ENCODE measurements at places on chromosomes 12 and 14. TPM values are rescaled to one million over a fixed set of nuclear protein-coding genes. Genes with fewer than 3 reads are reported as not detected.

Gene SIX6
- total RNA-seq, result not detected

Gene PROX2
- not detected for total RNA-seq

GRCh38 chr14:59785629-59786028, 84.9 kb downstream of the RTN1 start:
- DNase-seq, result no peak

GRCh38 chr12:41512497-41512896, 324.4 kb downstream of the PDZRN4 start:
- DNase-seq, result no peak

Gene VPS33A
- 12.3 TPM for total RNA-seq

GRCh38 chr14:95006051-95006450, 151.3 kb downstream of the DICER1 start:
- no peak for DNase-seq

Gene KLRF2
- not detected for total RNA-seq

DNA sequence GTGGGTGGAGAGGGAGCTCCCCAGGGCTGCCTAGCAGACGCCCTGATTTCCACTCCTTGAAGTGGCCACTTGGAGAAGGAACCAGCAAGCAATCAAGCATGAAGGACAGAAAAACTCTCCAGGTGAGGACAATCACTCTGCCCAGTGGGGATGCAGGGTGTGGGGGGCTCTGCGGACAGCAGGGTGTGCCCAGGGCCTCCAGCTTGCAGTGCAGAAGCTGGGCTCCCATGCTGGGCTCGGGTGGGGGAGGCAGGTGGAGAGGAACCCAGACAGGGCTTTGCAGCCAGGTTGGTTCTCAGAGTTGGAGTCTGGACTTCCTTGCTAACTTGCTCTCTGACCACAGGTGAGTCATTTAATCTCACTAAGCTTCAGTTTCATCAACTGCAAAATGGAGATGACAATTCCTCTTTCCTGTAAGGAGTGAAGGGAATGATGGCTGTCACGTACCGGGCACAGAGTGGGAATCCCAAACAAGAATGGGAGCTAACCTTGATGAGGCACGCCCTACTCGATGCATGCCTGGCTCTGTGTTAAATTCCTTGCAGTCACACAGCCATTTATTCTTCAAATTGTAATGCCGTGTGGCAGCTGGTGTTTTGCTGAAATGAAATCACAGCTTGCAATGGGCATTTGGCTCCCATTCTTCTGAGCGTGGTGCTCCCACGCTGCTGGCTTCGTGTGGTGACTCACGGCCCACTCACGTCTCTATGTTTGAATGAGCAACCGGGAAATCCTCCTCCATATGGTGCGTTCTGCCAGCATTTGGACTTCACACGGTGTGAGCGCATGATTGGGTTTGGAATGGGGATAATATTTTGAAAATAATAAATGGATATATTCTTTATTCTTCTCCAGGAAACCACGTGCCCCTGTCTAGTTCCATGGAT, 75.2 kb downstream of the PRIMA1 start:
- DNase-seq, result no peak

DNA sequence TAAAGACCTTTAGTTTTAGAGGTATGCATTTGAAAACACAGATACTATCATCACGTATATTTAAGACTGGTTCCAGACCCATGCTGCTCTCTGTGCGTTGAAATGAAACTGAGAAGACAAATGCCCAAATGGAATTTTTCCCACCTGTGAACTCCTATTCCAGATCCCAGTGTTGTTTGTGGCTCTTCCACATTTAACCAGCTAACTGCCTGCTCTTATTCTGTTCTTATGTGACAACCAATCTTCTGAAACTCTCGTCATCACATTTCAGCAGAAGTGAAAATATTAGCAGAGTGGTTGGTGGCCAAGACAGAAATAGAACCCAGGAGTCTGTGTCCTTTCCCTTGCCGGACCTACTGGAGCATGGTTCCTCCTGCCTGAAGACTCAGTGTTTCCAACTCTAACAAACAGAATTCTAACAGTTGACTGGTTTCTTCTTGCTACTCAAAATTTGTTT, 460.2 kb downstream of the RAD51B start:
- no peak for DNase-seq

DNA sequence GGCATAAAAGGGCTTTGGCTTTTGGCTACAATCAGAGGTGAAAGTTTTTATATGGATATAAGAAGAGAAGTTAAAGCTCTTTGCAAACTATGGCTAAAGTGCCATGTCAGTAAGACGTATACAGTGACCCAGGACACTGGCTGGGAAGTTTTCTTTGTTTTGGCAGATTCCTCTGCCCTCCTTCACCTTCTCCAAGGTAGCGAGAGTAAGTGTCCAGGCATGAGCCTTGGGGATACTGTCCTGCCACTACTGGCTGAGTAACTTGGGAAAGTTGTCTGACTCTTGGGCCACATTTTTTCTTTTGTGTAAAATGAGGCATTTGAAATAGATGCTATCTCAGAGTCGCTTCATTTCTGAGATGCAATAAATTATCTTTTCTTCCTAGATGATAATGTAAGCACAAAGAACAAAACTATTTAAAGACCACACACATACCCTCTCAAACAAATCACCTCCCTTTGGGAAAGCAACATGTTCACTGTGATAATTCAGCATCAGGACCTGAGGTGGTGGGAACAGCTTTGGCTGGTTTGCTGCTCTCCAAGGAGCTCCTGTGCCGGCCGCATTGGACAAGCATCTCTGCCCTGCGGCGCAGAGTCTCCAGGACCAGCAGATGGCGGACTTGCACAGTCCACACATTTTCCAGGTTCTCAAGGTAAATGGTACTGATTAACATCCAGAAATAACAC, 106.3 kb downstream of the PTCSC3 start:
- no peak for DNase-seq

DNA sequence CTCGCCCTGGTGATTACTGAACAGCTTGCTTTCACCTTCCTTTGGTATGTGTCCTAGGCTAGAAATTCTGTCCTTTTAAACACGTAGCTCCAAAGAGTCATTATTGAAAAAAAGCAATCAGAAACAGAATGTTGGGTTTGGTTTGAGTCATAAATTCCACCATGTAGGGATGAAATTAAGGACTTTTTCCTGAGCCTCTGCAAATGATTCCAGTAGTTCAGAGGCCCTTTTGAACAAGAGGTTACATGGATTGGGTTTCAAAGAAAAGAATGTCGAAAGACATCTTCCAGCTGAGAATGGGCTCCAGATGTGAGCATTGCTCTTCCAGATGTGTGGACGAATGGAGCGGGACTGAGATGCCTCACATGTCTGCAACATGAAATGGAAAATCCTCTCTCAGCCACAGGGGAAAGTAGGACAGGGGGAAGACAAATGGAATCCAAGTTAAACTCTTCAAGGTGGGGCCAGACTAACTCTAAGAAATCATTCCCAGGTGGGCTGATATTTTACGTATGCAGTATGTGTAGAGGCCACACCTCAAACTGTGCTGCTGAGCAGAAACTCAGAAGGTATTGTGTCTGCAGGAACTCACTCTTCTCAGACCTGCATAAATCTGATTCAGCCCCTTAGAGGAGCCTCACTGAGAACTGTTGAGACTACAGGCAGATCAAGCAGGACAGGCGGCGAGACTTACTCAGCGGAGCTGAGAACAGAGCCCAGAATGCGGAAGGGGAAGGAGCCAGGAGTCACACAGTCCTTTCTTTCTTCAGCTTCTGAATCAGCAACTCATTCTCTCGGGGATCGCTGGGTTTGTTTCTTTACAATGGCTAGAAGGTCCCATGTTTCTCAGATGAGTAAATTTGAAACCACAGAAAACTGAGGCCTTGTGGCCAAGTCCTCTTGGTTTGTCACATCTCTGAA, 23.3 kb upstream of the EMP1 start:
- DNase-seq, result no peak

DNA sequence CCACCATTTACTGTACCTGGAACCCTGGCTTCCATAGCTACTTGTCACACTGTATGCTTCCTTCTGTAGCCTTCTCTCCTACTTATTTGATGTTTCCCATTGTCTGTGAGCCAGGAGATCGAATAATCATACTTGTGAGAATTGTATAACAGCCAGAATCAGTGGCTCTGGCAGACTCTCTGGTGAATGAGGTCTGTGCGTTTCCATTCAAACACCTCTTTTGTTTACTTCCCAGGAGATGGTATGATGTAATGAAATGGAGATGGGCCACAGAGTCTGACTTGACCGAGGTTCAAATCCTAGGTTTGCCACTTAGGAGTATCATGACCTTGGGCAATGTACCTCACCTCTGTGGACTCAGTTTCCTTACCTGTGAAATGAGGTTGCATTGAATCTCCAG, 35.7 kb upstream of the CLMN start:
- no peak for DNase-seq

- no peak for DNase-seq
Observed at GRCh38 chr14:53295985-53296582, 143.0 kb upstream of the DDHD1 start.

Gene KRT3
- total RNA-seq, result not detected

Gene DNAI7
- 1.3 TPM for total RNA-seq

Gene GMFB
- total RNA-seq, result 40.5 TPM

DNA sequence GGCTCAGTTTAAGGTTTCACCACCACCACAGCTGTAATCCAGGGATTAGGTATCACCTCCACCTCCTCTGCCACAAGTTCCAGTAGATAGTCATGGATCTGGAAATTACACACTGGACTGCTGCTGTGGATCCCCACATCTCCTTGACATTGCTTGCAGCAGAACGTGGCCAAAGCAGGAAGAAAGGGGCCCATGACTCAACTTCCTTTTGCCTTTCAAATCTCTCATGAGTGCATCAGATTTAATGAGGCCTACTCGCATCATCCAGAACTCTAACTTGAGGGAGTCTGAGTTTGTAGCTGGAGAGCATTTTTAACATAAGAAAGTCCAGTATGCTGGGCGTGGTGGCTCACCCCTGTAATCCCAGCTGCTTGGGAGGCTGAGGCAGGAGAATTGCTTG, 29.2 kb upstream of the TMED10 start:
- no peak for DNase-seq

GRCh38 chr14:55654243-55654642, 74.2 kb downstream of the KTN1 start:
- DNase-seq, result no peak

GRCh38 chr14:100405760-100406455, 82.8 kb downstream of the SLC25A47 start:
- no peak for DNase-seq

DNA sequence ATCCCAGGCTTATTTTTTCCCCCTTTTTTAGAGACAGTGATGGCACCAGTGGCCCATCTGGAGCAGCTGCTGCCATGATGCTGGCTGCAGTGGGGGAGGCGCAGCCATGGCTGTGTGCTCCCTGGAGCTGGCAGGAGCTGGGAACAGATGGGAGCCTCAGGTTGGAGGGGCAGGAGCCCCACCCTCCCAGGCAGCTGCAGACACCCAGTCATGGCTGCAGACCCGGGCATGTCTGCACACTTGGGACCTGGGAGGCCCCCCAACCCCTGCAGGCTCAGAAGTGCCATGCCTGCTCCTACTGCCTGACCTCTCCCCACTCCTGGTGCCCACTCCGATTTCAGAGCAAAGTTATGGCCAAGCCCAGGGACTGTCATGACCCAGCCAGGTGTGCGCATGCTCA, 25.1 kb downstream of the CDKL1 start:
- no peak for DNase-seq

Gene C3AR1
- 17.6 TPM for total RNA-seq

Gene CACNA2D4
- total RNA-seq, result 6.8 TPM

GRCh38 chr14:41419709-41420108, 187.0 kb upstream of the LRFN5 start:
- DNase-seq, result no peak

Gene PZP
- total RNA-seq, result 0.18 TPM

GRCh38 chr12:53061404-53062010, 11.6 kb downstream of the TNS2 start:
- peak; percentile 67 for DNase-seq

All from ovary (tissue), 10 donors.